Neuronal stem cell (in vitro differentiated cells): ENCODE measurements at places on chromosomes 7 and 10.

DNA sequence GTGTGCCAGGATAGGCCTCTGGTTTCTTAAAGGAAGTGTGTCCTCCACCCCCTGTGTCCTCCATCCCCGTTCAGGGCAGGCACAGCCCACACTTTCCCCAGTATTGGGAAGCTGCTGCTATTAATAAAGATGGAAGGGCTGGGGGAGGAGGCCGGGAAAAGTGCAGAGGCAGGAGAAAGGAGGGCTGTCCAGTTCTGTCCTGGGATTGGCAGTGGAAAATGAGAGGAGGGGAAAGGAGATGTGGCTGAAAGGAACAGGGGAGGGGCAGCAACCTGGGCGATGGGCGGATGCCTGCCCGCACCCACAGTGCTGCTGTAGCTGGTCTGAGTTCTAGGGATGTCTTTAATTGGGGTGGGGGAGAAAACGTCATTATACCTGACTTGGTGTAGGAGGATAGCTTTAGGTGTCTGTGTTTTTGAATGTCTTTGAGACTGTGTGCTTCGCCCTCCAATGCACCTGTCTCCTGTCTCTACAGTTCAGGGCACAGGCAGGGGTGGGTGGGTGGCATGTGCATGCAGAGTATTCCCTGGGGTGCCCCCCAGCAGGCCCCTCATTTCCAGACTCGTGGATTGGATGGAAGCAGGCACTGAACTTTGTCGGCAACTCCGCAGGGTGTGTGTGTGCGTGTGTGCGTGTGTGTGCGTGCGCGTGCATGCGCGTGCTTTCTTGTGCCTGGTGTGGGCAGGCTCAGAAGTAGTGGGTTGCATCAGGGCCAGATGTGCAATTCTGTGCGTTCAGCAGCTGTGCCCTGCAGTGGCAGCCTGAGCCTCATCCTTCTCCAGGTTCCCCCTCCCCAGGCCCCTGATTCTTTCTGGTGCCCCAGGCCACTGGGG, 2.5 kb downstream of the TRIM8 start:
- DNase-seq, result no peak

DNA sequence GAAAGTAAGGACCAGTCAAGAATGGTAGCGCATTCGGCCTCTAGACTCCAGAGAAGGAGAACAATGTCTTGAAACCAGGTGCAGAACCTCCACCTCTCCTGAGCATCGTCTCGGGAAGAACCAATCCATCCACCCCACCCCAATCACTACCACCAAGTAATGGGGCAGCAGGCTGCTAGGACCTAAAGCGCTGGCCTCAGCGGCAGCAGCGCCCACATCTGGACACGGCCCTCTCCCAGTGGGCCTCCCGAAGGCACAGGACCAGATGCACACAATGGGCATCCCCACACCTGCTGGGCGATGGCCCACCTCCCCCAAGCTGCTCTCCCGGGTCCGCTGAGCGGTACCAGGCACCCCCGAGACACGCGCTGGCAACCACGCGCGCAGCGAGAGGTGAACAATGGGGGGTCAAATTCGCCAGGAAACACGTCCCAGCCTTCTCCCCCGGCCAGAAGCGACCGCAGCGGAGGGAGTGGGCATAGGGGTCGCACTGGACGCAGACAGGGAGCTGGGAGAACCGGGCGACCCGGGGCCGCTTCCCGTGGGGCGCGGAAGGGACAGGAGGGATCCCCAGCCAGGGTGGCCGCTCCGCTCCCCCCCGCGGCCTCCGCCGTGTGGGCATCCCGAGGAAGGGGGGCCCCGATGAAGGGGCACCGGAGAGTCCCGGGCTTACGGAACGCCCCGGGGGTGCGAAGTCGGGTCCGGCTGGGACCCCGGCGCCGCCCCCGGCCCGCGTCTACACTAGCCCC, 506 bp downstream of the CTTNBP2 start:
- peak; percentile 44 for DNase-seq

- DNase-seq, result no peak
Measured at GRCh38 chr7:91397096-91397495, 132.9 kb downstream of the FZD1 start.

- no peak for DNase-seq
Measured at GRCh38 chr10:27607591-27607990, 103.5 kb downstream of the RAB18 start.

DNA sequence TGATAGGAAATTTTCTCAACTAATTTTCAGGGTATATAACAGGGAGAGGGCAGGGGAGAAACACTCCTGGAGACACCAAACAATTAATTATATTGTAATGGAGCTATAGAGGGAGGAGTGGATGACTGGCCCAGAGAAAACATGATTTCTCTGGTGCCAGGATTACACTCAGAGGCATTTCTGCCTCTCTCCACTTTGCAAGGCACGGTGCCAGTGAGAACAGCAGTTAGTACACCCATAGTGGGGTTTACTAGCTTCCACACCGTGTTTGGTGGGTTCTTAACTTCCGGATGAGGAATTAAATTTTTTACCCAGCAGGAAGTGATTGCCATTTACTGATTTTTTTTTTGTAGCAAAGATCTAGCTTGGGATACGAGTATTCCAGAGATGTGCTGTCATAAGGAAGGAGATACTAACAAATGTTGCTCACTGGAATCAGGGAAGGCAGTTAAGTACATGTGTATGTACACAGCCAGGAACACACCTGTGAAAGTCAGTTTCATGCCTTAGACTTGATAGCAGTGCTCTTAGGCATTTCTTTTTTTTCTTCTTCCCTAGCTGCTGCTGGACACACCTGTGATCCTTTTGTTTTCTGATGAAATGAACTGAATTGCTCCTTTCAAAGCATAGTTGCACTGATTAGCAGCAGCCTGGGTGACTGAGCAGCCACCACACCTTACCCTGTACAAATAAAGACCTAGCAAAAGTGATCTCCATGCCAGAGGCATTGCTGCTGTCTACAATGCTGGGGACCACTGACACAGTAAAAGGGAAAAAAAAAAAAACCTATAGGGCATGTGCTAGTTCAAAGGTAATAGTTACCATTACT, 58.1 kb downstream of the POLL start:
- DNase-seq, result no peak

GRCh38 chr10:82543631-82544030, 668.6 kb downstream of the NRG3 start:
- no peak for DNase-seq

GRCh38 chr10:110457851-110458250, 39.9 kb upstream of the DUSP5 start:
- no peak for DNase-seq

DNA sequence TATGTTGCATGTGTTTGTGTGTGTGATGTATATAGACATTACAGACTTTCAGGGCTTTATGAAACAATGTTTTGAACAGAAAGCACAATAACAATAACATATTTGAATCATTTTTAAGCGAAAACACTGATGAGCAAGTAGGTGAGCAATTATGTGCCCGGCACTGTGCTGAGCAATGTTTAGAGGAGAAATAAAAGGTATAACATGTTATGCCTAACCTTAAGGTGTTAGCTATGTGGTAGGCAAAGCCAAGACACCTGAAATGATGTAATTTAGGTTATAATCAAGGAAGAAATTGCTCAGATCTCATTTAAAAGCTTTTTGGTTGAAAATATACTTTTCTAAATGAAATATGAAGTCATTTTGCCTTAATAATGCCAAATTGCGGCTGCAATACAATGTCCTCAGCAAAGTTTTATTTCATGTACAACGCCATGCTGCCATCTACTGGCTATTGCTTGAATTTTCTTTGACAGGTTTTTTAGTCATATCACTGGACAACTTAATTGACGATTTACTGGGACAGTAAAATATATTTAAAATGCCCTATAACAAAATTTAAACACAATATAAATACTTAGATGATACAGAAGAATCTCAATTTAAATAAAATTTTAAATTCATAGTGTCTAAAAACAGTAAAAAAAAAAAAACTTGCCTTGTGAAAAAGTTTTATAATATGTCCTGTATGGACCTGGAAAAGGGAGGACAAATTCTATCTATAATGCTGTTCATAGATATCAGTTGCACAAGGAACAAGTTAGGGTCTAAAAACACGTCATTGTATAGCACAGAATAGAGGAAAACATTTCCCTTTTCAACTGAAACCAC, 131.1 kb upstream of the CDK1 start:
- DNase-seq, result peak; percentile 58

GRCh38 chr10:50421026-50421719, 169.9 kb upstream of the ASAH2 start:
- no peak for DNase-seq

GRCh38 chr10:80122110-80122710, 10.3 kb upstream of the PLAC9 start:
- DNase-seq, result no peak

DNA sequence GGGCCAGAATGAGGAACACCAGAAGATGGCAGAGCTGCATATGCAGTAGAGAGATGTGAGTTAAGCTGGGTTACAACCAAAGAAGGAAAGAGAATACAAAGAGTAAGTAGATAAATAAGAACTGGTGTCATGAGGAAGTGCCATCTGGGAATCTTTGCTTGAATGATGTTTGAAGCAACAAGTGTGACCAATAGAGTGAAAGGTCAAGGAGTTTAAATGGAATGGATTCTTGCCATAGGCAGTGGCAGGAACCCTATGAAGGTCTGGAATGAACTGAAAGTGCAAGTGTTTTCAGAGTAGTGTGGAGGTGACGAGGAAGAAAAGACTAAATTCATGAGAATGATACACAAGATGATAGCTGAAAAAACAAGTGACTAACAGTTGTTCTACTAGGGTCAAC, 21.6 kb downstream of the MEST start:
- no peak for DNase-seq

DNA sequence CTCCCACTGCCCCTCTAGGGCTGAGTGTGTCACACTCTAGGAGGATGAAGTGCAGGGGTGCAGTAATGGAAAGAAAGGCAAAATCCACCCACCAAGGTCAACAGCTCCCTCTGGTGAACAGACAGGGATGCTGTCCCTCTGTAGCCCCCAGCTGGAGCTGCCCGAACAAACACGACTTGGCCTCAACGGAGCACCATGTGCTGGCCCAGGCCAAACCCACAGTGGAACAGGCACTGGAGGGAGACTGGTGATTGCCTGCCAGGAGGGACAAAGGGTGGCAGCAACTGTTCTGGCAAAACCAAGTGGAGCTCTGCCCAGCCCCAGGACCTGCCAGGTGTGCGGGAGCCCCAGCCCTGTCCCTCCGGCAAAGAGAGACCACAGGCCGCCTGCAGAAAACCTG, 20.7 kb downstream of the PDIA4 start:
- DNase-seq, result no peak

GRCh38 chr7:140972876-140973829, 41.6 kb downstream of the MRPS33 start:
- no peak for DNase-seq

DNA sequence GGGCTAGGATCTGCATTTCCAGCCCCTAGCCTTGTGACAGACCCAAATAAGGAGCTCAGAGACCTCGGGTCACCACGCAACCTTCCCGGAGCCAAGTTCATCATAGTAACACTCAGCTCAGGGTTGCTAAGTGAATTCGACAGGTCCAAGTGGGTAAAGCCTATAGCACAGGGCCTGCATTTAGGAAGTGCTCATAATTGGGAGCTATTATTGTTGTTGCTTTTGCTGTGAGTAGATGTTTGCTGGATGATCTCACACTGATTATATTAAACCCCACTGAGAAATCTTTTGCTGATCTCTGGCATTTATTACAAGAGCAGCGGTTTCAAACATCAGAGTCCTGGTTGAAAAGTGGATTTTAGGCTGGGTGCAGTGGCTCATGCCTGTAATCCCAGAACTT, 20.3 kb upstream of the SAR1A start:
- DNase-seq, result no peak

DNA sequence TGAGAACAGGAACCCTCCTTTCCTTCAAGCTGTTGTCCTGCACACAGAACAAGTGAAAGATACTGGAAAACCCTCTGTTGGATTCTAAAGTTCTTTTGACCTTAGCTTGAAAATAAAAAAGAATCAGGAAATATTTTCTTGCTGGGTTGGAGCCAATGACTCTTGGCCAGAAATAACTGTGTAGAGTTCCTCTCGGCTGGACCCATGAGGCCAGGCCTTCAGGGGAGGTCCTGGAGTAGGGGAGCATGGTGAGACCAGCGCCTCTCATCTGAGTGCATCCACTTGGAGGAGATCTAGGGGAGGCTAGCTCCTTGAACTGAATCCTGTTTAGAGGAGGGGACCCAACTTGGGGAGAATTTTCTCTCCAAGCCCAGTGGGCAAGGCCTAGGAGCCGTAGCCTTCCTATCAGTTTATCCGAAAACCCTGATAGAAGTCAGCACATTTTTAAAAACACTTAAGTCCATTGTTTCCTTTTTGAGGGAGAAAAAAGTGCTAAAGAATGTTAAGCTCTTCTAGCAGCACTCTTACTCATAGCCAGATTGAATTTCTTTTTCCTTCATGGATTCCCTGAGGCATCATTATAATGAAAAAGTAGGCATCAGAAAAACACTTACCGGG, 635.7 kb upstream of the ANKRD30A start:
- DNase-seq, result no peak

DNA sequence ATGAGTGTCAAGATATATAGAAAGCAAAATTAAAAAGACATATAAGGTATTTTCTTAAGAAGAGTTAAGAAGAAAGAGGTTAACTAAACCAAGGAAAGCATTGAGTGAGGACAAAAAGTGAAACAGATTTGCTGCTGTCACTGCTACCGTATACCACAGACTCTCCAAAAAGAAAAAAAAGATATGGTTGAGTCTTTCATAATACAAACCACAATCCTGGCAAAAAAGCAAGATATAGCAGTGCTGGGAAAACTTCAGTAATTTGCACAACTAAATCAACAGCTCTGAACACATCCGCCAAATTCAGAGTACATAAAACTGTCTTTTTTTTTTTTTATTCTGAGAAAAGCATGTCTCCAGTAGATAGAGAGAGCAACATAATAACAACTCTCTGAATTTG, 114.7 kb downstream of the ETV1 start:
- DNase-seq, result no peak
